ENCODE measurements at places on chromosomes 16 and 17.

- DNase-seq = no peak
Measured at GRCh38 chr17:46929413-46929812, 6.5 kb downstream of the GOSR2 start.

DNA sequence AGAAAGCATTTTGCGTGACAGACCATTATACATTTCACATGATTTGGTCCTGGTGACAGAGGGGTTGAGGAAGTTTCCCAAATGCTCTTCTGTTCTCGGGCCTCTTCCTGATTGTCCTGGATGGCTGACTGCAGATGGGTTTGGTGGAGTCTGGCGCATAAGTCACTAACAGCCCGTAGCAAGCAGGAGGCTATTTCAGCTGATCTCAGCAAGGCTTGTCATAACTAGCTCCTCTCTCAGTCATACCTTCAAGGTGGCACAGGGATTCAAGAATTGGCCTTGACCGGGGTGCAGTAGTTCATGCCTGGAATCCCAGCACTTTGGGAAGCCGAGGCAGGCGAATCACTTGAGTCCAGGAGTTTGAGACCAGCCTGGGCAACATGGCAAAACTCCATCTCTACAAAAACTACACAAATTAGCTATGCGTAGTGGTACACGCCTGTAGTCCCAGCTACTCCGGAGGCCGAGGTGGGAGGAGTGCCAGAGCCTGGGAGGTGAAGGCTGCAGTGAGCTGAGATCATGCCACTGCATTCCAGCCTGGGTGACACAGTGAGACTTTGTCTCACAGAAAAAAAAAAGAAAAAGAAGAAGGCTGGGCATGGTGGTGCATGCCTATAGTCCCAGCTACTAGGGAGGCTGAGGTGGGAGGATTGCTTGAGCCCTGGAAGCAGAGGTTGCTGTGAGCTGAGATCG, 68.9 kb upstream of the HAS3 start:
- DNase-seq = no peak

DNA sequence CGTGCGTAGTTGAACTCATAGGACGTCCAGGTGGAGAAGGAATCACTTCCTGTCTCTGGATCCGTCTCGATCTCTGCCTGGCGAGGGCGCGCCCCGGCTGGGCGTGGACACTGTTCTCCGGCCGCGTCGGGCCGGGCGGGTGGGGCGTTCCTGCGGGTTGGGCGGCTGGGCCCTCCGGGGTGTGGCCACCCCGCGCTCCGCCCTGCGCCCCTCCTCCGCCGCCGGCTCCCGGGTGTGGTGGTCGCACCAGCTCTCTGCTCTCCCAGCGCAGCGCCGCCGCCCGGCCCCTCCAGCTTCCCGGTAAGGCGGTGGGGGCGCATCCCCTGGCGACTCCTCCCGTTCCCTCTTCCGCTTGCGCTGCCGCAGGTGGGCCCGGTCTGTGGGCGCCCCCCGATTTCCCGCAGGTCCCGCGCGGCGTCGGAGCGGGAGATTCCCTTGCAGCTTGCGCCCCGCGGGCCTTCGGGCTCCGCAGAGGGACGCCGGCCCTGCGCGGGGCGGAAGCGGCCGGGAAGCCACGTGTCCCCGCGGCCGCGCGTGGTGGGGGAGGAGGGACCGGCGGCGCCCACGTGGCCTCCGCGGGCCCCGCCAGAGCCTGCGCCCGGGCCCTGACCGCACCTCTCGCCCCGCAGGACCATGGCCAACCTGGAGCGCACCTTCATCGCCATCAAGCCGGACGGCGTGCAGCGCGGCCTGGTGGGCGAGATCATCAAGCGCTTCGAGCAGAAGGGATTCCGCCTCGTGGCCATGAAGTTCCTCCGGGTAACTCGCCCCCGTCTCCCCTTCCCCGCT, at the start of gene NME2:
NME2 (plus strand) TSS at position 214 of the 789 bp plus-strand sequence; CDS start at position 634, 420 bp downstream.
- DNase-seq = peak; percentile 66

- no peak for DNase-seq
Measured at GRCh38 chr16:61002479-61003204, 1033.6 kb downstream of the CDH8 start.

DNA sequence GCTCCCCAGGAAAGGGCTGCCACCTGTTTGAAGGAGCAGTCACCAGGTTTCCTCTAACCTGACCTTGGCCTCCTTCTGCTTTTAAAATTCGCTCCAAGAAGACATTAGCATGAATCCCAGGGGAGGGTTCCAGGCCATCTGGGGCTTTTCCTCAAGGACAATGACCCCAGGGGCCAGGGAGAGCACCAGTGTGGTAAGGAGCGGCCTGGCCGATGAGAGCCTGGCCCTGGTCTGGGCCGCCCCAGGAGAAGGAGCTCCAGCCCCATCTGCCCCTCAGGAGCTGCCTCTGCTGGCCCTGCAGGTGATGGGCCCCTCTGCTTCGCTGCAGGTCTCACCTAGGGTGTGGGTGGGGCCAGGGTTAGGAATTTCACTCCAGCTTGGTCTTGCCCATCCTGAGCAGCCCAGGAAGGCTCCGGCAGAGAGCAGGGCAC, 209.2 kb upstream of the TNRC6C start:
- no peak for DNase-seq

GRCh38 chr16:27436921-27437650, 35.1 kb downstream of the IL21R start:
- DNase-seq = no peak

DNA sequence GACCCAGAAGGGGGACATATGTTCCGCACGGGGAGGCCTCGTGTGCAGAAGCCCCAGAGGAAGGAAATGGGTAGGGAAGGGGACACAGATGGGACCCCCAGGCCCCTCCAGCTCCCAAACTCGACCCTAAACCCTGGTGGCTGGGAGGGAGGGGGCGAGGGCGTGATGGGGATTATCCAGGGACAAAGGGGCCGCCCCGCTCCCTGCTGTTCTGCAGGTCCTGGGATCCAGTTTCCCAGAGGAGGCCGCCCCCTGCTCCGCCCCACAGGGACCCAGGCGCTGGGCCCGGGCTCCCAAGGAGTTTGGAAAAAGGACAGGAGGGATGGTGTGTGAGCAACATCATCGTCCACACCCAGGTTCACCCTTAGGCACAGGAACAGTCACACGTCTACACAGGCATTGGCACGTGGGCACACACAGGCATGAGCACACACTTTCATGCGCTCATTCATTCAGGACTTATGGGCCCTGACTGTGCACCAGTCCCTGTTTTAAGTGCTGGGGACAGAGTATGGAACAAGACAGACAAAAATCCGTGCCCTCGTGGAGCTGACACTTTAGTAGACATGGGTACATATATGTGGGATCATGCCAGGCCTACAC, 12.8 kb upstream of the FBXL19 start:
- DNase-seq = no peak

DNA sequence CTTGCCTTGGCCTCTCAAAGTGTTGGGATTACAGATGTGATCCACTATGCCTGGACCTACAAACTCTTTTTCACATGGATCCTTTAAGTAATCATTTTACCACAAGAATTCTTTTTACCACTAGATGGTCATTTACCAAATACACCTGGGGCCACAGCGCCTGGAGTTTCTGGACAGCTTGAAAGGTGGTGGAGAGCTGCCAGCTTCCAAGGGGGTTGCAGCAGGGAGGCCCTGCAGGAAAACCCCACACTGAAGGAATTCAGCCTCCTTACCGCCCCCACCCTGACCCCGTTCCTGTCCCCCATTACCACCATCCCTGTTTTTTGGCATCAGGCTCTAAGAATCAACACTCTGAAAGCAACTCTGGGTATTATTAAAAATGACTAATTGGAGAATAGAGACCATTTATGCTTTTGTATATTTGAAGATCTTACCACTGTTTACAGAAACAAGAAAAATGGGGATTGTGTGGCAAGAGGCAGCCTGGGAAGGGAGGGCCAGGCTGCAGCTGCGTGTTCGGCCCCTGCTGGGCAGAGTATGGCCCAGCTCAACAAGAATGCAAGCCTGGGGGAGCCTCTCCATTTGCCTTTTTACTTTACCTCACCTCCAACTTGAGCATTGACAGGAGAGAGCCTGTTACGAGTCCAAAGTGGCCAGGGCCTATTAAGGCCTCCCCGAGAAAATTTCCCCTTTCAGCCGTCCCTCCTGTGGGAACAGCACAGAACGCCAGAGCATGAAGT, 209.9 kb downstream of the ZFHX3 start:
- no peak for DNase-seq

GRCh38 chr17:9355846-9356245, 219.8 kb downstream of the STX8 start:
- DNase-seq = no peak

GRCh38 chr17:3630781-3631180, 5.3 kb downstream of the SHPK start:
- no peak for DNase-seq

- no peak for DNase-seq
Measured at GRCh38 chr17:50079334-50080095, 15.6 kb upstream of the PDK2 start.

DNA sequence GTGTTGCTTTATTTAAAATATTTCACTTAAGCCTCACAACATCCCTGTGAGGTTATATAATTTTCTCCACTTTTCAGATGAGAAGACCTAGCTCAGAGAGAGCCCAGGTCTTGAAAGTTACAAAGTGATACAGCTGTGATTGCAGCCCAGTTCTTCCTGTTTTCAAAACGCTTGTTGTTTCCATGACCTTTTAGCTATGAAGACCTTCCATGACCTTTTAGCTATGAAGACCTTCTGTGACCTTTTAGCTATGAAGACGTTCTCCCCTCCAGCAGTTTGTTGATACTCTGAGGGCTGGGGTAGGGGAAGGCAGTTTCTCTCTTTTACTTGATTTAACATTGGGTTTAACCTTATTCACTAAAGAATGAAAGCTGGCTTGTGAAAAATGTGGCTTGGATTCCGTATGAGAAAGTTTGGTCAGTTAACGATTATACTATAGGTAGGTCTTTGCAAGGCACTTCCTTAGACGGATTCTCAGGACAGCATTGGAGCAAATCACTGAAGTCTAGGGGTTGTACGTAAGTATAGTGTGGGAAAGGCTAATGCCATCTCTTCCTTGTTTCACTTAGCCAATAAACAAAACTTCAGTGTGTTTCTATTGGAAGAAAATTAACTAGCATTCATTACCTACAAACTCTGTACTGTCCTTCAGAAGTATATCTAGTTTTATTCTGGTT, 20.7 kb downstream of the PHKB start:
- DNase-seq = no peak

GRCh38 chr17:82702231-82702927, 3.9 kb upstream of the RAB40B start:
- DNase-seq = no peak

- no peak for DNase-seq
Measured at GRCh38 chr16:54365990-54366634, 79.5 kb upstream of the IRX3 start.

DNA sequence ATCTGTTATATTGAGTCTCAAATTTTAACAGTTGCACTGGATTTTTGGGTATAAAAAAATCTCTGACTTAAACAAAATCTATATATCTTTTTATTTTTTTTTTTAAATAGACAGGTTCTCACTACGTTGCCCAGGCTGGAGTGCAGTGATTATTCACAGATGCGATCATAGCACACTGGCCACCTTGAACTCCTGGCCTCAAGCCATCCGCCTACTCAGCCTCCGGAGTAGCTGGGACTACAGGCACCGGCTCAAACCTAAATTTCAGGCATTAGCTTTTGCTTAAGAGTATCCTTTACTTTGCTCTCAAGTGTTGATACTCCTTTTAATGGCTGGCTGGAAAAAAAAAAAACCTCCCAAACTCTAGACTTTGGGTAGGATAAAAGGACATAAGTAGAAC, 61.6 kb downstream of the RPGRIP1L start:
- no peak for DNase-seq

- DNase-seq = no peak
Measured at GRCh38 chr16:3377917-3378316, 22.2 kb downstream of the OR2C1 start.

All from stimulated activated CD4-positive, alpha-beta T cell treated with anti-CD3 and anti-CD28 coated beads, Interleukin-2, amount 100 ng/mL, for 48 hours (primary cell).